ENCODE measurements at places on chromosomes 7 and 10. TPM values are rescaled to one million over a fixed set of nuclear protein-coding genes. Genes with fewer than 3 reads are reported as not detected.

Gene IGF2BP3
- 16.5 TPM for total RNA-seq

Gene SUMF2
- 91.7 TPM for total RNA-seq

Gene DOCK4
- 3.5 TPM for total RNA-seq

Gene LIPN
- 0.09 TPM for total RNA-seq

Gene CTAGE4
- 0.28 TPM for total RNA-seq

Gene NYAP1
- total RNA-seq, result 0.24 TPM

Gene DENND2A
- 1.0 TPM for total RNA-seq

Gene IL6
- total RNA-seq, result 0.24 TPM

Gene THNSL1
- 4.1 TPM for total RNA-seq

Gene CDK6
- 42.0 TPM for total RNA-seq

Gene ZNF92
- 17.0 TPM for total RNA-seq

DNA sequence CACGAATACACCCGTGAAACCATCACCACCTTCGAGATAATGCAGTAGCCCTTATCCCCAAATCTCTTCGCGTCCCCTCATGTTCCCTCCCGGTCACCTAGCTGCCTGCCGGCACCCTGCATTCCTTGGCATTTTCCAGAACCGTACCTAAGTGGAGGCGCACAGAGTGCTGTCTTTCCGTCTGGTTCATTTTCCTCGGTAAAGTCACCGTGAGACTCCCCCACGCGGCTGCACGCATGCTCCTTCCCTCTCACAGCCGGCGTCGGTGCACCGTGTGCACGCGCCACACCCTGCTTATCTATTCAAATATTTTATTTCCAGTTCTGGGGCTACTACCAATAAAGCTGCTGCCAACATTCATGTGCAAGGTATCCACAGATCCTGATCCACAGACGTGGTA is 65.5 kb upstream of the NKX6-2 start:
- no peak for DNase-seq

- DNase-seq, result no peak
Observed at GRCh38 chr7:48424731-48425130, 253.5 kb downstream of the ABCA13 start.

- no peak for DNase-seq
Observed at GRCh38 chr7:36390199-36391090, 783 bp downstream of the ANLN start.

GRCh38 chr7:96126382-96126781 is 195.5 kb downstream of the SLC25A13 start:
- no peak for DNase-seq

- no peak for DNase-seq
Observed at GRCh38 chr10:113908236-113908635, 53.8 kb downstream of the NHLRC2 start.

GRCh38 chr10:127926455-127926854 is 19.6 kb downstream of the PTPRE start:
- no peak for DNase-seq

DNA sequence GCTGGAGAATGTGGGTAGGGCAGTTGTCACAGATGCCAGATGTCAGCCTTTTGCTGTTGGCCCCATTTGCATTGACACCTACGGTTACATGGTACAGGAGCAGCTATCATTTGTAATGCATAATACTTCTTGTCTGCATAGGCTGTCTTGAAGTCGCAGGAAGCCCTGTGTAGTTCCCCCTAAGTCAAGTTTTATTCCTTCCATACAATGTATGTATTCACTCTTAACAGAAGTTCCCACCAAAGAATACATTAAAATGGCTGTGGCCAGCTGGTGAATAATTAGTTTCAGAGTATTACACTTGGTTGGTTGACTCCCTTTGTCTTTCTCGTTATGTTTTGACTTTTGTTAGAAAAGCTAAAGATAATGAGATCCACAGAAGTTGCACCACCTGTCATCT is 1169.0 kb downstream of the REEP3 start:
- DNase-seq, result no peak

- DNase-seq, result no peak
Observed at GRCh38 chr7:47335557-47336471, 246.1 kb downstream of the TNS3 start.

DNA sequence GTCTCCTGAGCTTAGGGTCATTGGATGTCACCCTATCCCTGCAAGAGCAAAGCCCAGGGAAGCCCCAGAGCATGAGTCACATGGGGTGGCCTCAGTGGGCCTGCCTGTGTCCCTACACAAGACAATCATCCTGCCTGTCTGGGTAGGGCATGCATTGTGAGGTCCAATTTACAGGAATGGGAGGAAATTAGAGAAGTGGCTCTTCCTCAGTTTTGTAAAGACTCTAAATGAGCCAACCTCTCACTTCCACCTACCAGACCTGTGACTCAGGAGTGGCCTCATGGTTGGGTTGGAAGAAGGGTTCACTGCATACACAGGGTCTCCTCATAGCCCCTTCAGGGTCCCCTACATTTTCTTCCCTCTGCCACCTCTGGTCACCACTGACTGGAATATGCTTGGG is 43.6 kb upstream of the SMNDC1 start:
- no peak for DNase-seq

DNA sequence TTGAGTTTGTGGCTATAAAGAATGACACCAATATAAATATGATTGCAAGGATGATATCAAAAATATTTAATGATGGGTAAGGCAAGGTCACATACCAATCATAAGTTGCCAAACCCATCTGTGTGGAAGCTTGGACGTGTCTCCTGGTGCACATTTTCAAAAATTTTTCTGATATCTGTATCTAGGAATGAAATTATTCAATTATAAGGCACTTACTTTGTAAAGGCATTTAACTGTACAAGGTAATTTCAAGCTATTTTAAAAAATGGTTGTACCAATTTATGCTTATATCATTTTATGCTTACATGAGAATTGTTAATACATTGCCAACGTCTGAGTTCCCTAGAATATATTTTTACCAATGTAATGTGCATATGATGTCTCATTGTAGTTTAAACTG is 306.4 kb upstream of the CACNA2D1 start:
- no peak for DNase-seq

DNA sequence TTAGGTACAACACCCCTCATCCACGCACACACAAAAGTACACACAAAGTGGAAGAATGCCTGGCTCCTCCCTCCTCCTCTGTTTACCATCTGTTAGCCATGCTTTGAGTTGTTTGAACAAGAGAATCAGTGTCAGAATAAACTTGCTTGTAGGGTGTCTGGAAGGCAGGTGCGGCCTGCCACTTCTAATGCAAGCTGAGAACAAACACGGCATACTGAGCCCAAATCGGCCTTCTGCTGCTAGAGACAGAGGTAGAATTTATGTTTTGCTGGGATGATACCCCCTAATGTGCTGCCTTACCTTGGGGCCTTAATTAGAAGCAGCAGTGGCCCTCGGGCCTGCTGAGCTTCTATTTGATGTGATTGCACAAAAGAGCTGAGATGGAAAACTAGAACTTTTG is 24.9 kb upstream of the FAM180A start:
- peak; percentile 45 for DNase-seq

- no peak for DNase-seq
Observed at GRCh38 chr7:135232720-135233119, 918 bp upstream of the STRA8 start.

DNA sequence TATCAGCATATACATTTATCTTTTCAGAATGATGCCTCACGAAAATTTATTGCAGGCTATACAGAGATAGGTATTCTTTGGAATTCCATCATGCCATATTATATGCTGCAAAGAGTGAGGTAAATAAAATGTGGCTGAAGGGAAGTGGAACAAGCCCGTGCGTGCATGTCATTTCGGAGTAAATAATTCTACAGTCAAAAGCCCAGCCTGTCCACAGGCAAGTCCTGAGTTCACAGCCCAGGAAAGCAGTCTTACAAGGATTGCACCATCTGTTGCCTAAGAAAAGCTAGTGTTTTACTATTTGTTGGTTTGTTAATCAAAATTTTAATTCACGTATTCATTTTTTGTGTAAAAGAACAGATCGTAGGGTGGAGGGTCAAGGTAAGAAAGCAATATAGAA is 292.4 kb upstream of the AKR1E2 start:
- DNase-seq, result no peak

DNA sequence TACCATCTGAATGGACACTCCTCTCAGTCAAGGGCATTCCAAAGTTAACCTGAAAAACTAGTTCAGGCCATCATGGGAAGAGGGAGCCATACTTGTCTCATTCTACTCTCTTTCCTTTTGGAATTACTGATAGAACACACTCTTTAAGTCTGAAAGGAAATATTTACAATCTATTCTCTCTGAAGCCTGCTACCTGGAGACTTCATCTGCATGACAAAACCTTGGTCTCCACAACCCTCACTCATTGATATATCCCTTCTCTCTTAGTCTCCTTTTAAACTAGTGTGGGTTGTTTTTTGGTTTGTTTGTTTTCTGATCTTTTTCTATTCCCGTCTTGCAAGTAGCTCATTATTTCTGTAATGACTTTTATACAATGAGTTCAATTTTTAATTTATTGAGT is 169.5 kb downstream of the C1GALT1 start:
- no peak for DNase-seq

DNA sequence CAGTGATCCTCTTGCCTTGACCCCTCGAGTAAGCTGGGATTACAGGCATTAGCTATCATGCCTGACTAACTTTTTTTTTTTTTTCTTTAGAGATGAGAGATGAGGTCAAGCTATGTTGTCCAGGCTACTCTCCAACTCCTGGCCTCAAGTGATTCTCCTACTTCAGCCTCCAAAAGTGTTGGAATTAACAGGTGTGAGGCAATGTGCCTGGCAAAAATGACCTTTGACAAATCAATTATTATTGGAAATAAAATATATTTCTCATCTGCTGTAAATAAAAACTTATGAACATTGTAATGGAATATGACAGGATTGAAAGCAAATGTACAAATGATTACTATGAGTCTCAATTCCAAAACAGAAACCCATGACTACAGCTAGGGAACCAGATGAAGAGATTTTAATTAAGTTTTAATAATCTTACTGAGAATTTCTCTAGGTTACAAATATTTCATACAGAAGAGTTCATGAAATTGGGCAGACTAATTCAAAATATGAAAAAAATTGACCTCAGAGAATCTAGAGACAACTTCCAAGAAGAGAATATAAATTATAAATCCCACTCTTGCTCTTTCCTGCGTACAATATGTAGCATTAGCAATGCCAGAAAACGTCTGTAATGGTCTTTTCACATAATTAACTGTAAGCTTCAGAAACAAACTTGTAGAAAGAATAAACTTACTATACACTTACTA is 414.7 kb downstream of the DGKB start:
- no peak for DNase-seq

GRCh38 chr10:43925793-43926192 is 277.1 kb upstream of the ZNF32 start:
- DNase-seq, result no peak

DNA sequence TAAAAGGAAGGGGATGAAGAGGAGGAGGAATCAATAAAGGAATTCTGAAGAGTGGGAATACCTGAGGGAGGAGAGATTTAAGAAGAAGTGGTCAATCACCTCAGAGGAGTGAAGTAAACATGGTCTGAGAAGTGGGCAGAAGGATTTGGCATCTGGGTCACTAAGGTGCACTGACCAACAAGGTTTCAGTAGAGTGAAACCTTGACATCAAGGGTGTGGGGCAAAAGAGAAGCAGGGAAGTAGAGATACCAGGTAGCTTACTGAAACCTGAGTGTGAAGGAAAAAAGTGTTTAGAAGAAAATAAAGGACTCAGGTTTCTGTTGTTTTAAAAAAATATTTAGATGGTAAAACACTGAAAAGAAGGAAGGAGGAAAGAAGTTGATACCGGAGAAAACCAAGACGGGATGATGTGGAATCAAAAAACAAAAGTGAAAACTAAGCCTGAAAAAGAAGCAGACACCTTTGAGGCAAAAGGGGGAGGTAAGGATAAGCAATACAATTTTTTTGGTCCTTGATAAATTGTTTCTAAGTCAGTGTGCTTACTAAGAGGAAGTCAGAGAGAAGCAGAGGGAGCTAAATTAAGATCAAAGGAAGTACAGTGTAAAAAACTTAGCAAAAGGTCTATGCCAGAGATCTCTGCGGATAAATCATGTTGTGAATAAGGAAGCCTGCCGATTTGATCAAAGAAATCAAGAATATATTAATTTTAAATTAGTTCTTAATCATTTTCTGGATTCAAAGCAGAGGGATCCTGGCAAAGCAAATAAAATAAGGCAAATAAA is 137.2 kb upstream of the GPR22 start:
- DNase-seq, result peak; percentile 4

DNA sequence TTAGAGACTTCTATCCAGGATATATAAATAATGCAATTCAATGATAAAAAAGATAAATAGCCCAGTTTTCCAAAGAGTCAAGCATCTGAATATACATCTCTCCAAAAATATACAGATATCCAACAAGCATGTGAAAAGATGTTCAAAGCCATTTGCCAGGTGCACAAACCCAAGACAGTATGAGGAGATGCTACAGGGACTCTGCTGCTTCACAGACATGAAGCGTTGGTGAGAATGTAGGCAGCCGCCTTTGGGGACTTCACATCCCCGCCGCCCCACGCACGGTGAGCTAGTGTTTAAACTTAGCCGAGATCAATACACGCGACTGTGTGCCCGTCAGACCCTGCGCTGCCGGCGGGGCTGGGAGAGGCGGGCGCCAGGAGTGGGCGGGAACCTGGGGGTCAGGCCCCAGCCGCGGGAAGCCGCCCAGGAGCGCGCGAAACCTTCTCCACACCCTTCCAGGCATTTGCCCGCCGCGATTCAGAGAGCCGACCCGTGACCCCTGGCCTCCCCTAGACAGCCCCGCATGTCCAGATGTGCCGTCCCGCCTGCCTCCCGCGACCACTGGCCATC is 927 bp upstream of the ALOX5 start:
- peak; percentile 64 for DNase-seq

DNA sequence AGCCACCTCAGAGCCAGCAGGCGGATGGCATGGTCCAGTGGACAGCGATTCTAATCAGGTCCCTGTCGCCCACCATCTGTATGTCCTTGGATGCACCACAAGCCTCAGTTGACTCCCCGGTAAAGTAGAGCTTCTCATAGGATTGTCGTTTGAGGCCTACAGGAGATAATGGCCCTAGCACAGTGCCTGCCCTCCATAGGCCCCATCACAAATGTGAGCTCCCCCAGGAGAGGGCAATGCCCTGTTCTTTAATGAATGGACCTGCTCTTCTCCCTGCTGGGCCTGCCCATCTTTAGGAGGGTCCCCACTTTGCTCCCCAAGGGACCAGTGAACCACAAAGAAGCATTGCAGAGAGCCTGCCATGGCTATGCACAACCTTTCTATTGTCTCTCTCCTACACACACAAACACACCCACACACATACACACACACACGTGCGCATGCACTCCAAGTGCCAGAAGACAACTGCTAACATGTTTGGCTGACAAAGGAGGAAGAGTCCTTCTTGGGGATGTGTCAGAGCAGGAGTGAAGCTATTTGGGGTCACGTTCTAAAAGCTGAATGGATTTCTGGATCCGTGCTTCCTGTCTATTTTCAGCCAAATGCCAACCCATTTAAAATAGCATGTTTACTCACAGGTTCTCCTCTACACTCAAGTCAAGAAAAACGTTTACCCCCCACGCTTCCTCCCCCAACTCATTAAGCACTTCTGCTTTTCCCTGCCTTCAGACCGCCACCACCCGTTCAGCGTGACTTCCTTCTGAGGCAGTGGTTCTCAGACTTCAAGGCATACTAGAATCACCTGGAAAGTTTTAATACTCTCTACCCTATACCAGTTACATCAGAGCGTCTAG is 196.1 kb downstream of the GRID1 start:
- DNase-seq, result no peak

All from thymus (tissue), 14 donors.